ENCODE measurements at places on chromosomes 13 and 19. TPM values are rescaled to one million over a fixed set of nuclear protein-coding genes. Genes with fewer than 3 reads are reported as not detected.

Gene SGCG
- not detected for total RNA-seq

Gene ICAM1
- 6.4 TPM for total RNA-seq

Gene GRIN2D
- 11.8 TPM for total RNA-seq

Gene RASL11A
- total RNA-seq: 4.4 TPM

Gene PSG7
- total RNA-seq: 0.07 TPM

Gene OVOL3
- total RNA-seq: not detected

Gene MZF1
- 14.8 TPM for total RNA-seq

Gene ZNF730
- not detected for total RNA-seq

Gene CATSPERD
- total RNA-seq: not detected

Gene LSR
- 10.4 TPM for total RNA-seq

Gene KANK3
- total RNA-seq: 4.7 TPM

Gene EXOC3L2
- 0.88 TPM for total RNA-seq

Gene CAPN12
- 6.5 TPM for total RNA-seq

Data from A549 treated with RU486 at 1 μM for 4 hours (cell line).